ENCODE measurements at places on chromosomes 12 and 14.

DNA sequence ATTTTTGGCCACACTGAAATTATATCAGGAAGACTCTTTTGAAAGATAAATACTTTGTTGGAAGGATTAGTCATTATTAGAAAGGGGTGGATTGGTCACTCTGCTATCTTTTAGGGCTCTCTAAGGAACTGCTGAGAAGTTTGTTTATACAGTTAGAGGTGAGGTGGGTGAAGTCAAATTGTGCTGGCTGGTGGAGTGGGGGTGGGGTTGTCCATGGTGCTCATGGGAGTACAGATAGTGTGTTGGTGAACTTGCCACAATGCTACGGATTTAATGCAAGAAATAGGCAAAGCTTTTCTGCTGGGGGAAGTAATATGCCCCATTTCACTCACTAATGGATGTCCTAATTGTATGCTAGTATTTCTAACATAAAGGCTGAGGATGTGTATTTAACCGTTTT is 35.8 kb downstream of the SUSD6 start:
- peak; percentile 8 for DNase-seq

- no peak for DNase-seq
Observed at GRCh38 chr12:3613641-3614395, 122.8 kb downstream of the PRMT8 start.

DNA sequence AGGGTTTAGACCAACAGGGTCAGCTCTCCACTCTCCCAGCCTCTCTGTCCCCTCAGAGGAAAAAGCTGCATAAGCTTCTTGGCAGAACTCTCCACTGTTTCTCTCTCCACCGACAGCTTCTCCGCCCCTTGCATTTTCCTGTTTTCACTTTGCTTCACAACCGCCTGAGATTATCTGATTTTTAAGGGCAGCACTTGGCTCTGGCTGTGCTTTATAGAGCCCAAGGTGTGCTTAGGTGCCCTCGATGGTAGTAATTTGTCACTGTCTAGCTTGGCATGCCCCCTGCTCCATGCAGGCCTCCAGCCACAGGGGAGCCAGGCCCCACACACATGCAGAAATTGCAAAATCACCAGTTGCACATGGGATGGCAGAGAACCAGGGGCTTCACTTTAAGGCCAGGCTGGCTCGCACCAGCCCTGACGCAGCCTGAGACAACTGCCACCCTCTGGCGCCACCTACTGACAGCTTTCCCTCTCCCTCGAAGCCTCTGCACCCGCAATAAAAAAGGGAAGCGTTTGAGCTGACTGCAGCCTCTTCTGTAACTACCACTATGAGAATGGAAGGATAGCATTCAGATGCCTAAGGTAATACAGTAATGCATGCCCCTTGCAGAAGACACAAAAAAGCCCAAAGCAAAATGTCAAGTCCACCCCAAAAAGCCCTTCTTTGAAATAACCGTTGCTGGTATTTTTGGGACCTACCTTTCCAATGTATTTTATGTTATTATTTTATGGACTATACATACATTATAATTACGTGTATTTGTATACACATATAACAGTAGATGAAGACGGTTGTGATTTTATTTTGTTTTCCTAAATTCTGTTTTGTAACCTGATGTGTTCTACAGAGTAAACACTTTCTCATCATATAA is 32.0 kb upstream of the RIMBP2 start:
- DNase-seq = peak; percentile 90

DNA sequence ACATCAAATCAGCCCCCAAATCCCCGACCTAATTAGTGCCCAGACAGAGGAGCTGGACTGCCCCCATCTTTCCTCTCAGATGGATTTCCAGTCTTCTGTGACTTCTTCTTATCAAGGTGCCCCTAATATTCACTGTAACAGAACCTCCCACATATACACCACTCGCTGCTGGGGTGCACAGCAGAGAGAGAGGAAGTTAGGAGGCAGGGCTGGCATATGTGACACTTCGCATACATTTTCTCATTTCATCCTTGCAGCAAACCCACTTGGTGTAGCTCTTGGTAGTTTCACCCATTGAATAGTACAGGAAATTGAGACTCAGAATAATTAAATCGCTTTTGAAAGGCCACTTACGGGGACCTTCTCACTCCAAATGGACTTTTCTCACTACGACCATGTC is 56.5 kb upstream of the CCND2 start:
- DNase-seq = no peak

DNA sequence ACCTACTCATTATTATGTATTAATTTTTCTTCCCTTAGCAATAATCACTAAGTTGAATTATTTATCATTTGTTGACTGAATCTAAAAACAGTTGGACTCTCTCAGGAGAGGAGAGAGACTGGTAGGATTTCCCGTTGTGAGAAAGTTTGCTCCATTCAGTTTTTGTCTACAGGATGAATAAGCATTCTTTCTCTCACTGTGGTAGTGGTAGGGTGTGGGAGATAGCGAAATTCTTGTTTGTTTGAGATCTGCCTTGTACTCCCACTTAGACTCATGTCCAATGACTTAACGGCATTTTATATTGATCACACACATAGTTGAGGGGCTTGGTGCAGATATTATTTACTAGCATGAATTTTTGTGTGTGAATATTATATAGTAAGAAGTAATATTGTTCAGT is 421.0 kb upstream of the PDE3A start:
- DNase-seq = peak; percentile 70

GRCh38 chr14:84797326-84797725 is 732.6 kb upstream of the FLRT2 start:
- DNase-seq = no peak

DNA sequence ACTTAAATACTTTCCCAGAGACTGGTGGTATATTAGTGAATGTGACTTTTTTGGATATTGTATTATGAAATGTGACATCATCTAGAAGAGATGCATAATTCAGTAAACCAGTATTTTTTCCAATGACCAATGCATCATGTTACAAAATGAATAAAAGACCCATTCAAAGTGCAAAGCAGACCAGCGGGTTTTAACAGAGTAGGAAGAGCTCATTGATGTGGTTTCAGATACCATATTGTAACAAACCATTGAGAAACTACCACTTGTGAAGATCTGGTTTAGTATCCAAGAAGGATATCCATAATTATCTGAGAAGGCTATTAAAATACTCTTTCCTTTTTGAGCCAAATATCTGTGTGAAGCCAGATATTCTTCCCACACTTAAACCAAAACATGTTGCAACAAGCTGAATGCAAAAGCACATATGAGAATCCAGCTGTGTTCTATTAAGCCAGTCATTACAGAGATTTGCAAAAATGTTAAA is 47.7 kb downstream of the MVK start:
- DNase-seq = no peak

DNA sequence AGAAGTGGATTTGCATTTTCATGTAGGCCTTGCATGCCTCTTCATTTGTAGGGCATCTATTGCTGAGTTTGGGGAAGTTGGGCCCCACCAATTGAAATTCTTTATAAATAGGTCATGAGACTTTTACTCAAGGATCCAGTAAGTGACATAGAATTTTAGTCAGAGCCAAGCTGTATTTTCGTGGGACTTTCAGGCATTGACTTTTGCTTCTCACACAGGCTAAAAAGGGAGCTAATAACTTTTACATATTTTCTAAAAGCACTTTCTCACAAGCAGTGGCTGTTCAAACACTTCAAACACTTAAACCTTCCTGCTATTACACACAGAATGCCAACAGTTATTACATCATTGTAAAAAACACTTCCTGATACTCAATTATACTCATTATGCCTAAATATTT is 260.5 kb downstream of the MSRB3 start:
- no peak for DNase-seq

- peak; percentile 55 for DNase-seq
Observed at GRCh38 chr14:69132513-69133181, 20.3 kb downstream of the DCAF5 start.

DNA sequence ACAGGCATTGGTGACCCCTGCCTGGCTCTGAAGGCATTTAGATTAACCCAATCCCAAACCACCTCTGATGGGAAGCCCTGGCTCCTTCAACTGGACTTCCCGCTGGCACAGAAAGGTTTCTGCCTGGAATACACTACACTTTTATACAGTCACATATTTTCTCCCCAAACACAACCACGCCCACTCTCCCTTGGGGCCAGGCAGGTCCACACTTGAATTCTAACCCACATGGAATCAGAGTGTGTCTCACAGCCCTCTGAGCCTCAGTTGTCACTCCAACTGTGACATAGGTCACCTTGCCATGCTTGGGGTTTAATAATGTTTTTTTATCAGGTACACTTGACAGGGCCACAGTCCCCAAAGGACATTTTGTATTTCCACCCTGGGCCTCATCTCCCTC is 368.6 kb downstream of the BCL11B start:
- no peak for DNase-seq
